Activated T-helper 1 cell treated with anti-CD3 and anti-CD28 coated beads, Interleukin-2, amount 50 U/mL, for 16 hours (primary cell): ENCODE measurements at places on chromosomes 5 and 9.

- DNase-seq: no peak
Measured at GRCh38 chr5:123450640-123451039, 27.4 kb upstream of the CEP120 start.

DNA sequence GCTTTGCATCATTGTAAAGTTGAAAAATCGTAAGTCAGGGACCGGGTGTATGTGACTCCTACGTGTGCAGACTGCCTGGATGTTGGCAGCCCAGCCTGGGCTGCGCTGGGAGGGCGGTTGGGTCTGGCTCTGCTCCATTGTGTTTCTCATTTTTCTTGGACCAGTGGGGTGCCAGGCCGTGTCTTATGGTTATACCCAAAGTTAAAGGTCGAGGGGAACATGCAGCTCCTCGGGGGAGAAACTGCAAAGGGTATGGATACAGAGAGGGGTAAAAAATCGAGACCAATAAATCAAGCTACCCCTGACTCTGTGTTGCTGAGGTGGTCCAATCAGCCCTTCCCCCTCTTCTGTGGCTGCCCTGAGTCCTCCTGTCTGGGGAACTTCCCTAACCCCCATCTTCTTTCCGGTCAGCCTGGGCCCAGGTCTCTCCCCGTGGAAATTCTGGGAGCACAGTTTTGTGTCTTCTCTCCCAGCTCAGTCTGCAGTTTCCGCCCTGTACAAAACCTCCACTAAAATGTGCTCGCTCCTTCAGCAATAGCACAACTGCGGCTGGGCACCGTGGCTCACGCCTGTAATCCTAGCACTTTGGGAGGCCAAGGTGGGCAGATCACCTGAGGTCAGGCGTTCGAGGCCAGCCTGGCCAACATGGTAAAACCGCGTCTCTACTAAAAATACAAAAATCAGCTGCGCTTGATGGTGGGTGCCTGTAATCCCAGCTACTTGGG is 34.1 kb upstream of the UNC5A start:
- no peak for DNase-seq

DNA sequence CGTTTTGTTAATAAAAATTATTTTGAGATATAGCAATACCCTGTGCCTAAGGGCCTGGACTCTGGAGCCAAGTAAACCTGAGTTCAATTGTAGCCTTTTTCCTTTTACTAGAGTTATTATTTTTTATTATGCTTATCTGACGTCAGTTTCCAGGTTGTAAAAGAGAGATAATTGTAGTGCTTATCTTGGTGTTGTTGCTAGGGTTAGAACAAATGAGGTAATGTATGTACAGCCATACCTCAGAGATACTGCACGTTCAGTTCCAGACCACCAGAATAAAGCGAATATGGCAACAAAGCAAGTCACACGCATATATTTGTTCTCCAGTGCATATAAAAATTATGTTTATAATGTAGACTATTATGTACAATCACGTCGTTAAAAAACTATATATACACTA is 215.0 kb downstream of the VPS13A start:
- DNase-seq: no peak

DNA sequence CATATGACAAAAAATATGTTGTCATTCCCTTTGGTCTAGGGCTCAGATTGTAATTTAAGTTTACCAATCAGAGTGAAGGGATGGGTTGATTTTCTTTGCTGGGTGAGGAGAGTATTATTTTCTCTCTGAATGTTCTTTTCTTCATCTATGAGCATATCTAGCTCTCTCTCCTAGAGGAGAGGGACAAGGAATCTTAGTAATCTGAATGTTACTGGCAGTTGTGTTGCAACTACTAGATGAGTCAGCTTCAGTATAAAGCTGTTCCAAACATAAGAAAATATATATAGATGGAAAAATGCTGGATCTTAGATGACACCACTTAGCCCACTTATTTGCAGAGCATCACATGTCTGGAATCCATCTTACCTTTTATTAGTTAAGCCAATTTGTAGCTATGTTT is 259.3 kb downstream of the TUSC1 start:
- DNase-seq: no peak

DNA sequence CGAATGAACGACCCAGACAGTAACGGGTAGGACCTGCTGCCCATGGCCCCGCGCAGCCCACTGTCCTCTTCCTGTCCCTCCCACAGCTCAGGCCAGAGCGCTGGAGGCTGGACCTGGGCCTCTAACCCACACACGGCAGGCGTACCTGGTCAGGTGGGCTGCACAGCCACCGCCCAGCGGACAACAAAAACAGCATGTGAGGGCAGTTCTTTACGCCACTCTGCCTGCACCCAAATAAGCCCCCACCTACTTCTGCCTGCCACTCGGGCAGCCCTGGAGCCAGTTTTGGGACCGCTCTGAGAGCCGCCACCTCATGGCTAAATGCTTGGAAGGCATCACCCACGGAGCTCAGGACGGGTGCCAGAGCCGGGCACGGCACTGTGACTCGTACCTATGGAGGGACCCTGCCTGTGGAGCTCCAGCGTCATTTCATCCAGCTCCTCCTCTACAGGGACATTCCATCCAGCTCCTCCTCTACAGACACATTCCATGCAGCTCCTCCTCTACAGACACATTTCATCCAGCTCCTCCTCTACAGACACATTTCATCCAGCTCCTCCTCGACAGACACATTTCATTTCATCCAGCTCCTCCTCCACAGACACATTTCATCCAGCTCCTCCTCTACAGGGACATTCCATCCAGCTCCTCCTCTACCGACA is 18.9 kb downstream of the CLPTM1L start:
- no peak for DNase-seq

DNA sequence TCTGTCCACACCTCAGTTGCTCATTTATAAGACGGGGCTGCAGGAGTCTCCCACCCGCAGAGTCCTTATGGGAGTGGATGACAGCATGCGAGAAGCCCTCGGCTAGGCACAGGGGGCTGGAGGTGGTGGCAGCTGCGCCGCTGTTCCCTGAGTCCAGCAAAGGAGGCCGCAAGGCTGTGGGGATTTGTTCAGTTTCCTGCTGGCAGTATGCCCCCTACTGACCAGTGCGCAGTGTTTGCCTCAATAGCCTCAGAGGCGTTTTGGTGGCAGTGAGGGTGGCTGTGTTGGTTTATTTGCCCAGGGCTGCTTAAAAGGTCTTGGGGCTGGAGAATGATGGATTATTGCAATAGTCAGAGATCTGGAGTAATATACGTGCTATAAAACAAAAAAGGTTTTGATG is 176.3 kb upstream of the OTULINL start:
- DNase-seq: no peak

DNA sequence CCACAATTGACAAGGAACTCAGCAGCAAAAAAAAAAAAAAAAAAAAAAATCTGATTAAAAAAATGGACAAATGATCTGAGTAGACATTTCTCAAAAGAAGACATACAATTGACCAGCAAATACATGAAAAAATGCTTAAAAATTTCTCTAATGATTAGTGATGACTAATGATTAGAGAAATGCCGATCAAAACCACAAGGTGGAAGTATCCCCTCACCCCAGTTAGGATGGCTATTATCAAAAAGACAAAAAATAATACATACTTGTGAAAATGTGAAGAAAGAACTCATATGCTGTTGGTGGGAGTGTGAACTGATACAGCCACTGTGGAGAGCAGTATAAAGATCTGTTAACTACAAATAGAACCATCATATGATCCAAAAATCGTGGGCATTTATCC is 245.3 kb downstream of the OSTF1 start:
- no peak for DNase-seq

- DNase-seq: no peak
Measured at GRCh38 chr9:121836366-121836885, 185.0 kb downstream of the DAB2IP start.

- DNase-seq: no peak
Measured at GRCh38 chr5:103645816-103646215, 83.2 kb upstream of the NUDT12 start.
